Occipital lobe (tissue), 3 donors: ENCODE measurements at places on chromosomes 2 and 18.

GRCh38 chr2:85164145-85164569, 31.0 kb downstream of the TCF7L1 start:
- DNase-seq = no peak

- DNase-seq = no peak
These were observed 162.4 kb downstream of the ZNF521 start for GRCh38 chr18:25189391-25190185.

DNA sequence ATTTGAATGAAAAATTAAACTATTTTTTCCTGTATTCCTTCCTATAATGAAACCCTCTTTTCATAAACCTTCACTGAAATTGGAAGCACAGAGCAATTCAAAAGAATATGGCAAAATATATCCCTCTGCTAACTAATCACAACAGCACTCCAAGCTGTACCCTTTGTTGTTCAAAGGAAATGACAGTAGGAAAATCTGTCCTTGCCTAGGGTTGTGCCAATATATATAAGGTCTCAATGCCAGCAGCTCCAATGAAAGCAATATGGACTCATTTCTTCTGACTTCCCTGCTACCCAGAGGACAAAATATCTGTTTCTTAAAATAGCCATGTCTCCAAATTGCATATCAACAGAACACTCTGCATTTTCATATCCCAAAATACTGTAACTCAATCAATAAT, 373.9 kb upstream of the MC4R start:
- no peak for DNase-seq

DNA sequence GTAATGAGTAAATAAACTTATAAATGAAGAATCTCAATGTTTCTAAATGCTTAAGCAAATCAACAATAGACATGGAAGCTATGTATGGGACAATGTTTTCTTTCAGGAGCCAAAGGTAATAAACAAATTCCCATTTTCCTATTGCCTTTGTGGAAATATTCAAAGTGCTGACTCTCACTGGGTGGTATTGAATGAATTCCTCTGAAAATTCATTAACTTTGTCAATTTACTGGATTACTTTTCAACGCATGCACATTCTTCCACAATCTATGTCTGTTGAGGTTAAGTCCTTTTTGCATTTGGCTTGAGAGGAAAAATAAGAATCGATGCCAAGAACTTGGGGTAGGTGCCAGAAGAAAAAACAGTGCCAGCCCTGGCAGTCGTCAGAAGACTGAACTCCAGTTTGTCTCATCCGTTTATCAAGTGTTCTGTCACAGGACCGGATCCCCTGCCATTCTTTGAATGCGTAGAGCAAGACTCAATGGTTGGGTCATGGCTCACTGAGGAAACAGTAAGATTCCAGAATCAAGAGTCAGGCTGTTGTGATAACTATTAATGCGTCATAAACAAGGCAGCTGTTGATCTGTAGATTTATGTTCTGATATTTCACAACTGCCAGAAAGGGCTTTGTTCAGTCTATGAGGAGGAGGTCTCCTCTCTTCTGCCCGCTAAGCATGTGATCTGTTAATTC, 133.3 kb downstream of the GFPT1 start:
- no peak for DNase-seq

DNA sequence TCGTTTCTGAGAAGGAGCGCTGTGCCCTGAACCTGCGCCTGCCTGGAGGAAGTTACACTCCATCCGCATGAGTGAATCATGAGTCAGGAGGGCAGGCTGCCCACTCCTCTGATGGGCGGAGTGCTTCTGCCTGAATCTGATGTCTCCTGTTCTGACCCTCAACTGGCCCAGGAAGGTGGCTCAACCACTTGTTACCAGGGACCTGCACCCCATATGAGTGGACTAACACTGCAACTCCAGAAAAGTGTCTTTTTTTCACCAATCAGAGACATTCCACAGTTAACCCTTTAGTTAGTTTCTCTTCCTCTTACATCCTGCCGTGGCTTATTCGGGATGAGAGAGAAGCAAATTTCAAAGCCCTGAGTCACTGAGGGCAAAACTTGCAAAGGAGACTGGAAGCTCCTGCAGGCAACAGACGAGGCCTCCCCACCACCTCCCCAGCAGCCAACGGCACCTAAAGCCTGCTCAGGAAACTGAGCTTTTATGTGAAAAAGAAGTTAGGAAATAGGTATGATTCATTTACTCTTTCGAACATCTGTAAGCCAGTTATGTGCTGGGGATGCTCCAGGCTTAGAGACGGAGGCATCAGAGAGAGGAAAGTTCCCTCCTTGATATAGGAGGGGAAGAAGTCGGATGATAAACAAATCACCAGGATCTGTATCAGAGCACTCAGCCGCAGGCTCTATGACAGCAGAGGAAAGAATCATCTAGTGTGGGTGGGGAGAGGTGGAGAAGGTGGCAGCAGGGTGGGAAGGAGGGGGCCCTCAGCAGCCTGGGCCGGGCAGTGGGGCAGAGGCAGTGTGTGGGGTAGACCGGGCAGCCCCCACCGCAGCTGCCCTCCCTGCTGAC, 30.9 kb downstream of the MBP start:
- DNase-seq = no peak

DNA sequence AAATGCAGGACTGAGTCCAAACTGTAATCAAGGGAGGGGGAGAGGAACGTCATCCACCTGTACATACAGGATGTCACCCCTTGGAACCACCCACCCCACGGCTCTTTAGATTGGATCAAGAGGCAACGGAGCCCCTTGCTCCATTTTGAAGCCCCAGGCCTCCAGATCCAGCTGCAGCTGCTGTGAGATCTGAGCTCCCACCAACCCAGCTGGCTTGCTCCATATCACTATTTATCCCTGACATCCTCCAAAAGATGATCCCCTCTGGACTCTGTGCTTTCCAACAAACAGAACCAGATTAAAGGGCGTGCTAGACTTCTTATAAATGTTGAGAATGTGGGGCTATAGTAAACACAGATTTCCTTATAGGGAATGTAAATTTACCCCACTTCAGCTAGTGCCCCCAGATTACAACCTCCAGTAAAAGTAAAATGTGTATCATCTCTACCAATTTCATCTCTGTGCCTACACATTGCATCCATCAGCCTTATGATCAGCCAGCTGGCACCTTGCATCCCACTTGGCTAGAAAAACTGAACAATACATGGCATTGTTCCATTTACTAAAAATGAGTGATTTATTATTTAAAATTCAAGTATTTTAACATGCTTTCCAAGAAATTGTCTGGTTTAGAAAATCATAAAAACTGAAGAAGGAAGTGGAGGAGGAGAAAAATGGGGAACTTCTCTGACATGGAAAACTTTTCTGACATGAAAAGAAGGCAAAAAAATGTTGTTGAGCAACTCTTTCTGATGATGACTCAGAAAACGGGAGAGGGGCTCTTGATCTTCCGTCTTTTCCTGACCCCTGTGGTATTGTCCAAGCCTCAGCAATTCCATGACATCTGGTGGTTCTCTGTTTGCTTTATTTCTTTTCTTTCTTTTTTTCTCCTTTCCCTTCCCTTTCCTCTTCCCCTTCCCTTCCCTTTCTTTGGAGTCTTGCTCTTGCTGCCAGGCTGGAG, 262.6 kb upstream of the THUMPD2 start:
- no peak for DNase-seq

- no peak for DNase-seq
These were observed 709 bp downstream of the UGP2 start for GRCh38 chr2:63842149-63843061.

DNA sequence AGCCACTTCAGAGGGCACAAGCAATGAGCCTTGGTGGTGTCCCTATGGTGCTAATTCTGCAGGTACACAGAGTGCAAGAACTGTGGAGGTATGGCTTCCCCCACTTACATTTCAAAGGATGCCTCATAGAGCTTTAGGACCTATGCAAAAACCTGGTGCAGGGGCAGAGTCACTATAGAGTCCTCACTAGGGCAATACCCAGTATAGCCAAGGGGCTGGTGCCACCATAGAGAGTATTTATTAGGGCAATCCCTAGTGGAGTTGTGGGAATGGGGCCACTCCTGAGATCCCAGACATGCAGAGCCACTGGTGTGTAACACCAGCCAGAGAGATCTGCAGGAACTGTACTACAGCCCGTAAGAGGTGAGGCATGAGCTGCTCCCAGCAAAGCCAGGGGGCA, 312.2 kb downstream of the SLC4A3 start:
- DNase-seq = no peak

DNA sequence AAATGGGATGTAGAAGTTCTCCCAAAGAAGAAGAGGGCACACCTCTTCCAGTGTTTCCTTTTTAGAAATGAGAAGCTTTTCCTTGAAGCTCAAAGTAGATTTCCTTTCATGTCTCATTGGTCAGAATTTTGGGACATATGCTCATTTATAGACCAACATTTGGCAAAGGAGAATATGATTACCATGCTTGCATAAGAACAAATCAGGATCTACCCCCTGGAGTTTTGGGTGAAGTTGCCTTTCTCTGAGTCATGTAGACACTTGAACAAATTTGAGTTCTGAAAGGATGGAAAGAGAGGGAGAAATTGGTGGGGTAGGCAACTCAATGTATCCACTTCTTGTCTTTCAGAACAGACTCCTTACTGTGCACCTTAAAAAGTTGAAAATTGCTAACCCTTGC, 409.0 kb downstream of the SLC4A3 start:
- no peak for DNase-seq

- DNase-seq = no peak
These were observed 11.1 kb downstream of the CAVIN2 start for GRCh38 chr2:191835539-191836350.

DNA sequence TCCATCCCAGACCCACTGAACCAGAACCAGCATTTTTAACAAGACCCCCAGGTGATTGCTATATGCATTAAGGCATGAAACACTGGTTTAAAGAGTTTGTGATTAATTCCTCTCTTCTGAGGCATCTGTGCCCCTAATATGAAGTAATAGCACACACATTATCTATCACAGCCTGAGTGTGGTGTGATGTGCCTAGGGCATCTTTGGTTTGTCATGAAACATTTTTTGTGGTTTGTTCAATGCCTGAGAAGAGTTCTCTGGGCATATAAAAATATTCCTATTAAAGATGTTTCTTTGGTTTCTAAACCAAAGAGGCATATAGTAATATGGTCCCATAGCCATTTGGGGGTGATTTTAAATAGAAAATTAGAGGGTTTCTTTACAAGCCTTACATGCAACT, 221.7 kb upstream of the SPOPL start:
- DNase-seq = no peak

DNA sequence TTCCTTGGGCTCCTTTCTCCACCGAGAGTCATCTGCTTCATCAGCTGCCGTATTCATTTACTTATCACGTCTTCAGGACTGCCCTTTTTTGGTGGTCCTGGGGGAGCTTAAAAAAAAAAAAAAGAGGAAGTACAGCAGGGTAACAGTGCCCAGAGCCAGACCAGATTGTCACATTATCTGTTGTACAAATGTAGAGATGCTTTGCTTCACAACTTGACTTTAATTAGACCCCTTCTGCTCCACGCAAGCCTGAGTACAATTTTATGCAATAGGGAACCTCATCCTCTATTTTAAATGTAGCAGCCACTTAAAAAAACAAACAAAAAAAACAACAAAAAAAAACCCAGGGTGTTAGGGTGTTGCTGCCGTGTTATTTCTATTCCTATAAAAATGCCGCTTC, 128.3 kb downstream of the PRPF40A start:
- DNase-seq = no peak

- DNase-seq = no peak
These were observed 72.9 kb downstream of the EN1 start for GRCh38 chr2:118774458-118775133.

GRCh38 chr2:74304332-74305148, 38.7 kb downstream of the SLC4A5 start:
- DNase-seq = no peak

- DNase-seq = no peak
These were observed 59.1 kb downstream of the TRABD2A start for GRCh38 chr2:84821806-84822205.

GRCh38 chr2:239767021-239767905, 257.9 kb downstream of the NDUFA10 start:
- no peak for DNase-seq

GRCh38 chr2:147420947-147421675, 423.7 kb upstream of the ACVR2A start:
- DNase-seq = no peak

GRCh38 chr2:47896450-47896968, 9.8 kb downstream of the FBXO11 start:
- DNase-seq = no peak

DNA sequence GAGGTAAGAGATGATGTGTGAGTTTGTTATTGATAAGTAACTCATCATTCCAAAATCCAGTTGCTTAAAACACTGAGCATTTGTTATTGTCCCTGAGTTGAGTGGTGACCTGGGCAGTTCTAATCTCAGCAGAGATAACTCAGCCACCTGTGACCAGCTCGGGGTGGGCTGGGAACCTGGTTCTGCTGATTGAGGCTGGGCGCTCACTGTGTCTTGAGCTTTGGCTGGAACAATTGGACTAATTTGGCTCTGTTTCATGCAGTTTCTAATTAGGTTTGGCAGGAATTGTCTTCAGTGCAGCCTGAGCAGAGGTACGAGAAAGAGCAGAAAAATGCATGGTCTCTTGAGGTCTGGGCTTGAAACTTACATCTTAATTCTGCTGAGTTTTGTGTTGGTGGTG, 144.7 kb downstream of the RNF144A start:
- no peak for DNase-seq

DNA sequence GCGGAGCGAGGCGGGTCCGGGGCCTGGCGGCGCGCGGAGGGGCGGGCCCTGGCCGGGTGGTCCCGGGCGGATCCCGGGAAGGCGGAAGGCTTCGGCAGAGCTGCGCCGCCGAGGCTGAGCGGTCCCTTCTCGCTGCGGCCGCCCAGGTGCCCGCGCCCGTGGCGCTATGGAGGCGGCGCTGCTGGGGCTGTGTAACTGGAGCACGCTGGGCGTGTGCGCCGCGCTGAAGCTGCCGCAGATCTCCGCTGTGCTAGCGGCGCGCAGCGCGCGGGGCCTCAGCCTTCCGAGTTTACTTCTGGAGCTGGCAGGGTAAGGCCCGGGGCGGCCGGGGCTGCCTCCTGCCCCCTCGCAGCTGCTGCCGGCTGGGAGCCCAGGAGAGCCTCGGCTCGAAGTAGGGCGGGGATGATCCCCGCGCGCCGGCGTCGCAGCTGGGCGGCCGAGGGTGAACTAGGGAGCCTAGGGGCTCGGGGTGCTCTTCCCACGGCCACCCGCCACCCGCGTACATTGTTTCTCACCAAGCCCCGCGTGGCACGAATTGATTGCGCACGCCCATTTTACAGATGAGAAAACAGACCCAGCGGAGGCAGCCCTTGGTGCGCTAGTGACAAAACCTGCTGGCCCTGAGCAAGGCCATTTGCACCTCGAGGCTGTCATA, at the start of gene SLC66A3:
Gene SLC66A3, plus strand, starts transcription at position 87 of the 655 bp plus-strand sequence. Its CDS starts 80 bp downstream, at position 167.
- no peak for DNase-seq
